Stimulated activated CD8-positive, alpha-beta memory T cell treated with anti-CD3 and anti-CD28 coated beads, Interleukin-15, amount 100 ng/mL, for 4 hours (primary cell): ENCODE measurements at places on chromosomes 6 and 20.

DNA sequence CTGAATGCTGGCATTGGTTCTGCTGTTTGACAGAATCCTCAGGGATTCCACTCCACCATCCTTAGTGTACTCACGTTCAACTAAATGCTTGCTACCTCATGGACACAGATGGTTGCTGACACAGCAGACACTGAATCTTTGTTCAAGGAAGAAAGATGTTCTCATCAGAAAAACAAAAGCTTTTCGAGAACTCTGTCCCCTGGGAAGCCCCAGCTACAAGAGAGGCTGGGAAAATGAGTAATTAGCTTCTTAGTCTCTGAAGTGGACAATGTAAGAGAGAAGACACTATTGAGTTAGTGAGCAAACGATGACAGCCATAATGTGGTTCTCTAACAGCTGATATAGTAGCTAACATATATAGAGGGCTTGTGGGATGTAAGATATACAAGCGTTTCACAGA is 30.9 kb upstream of the ENPP5 start:
- DNase-seq = no peak

GRCh38 chr6:14165091-14165490 is 47.5 kb downstream of the CD83 start:
- no peak for DNase-seq

GRCh38 chr20:44459271-44459670 is 16.4 kb upstream of the TTPAL start:
- DNase-seq = no peak

- DNase-seq = no peak
Observed at GRCh38 chr6:37492991-37493660, 6.6 kb downstream of the CCDC167 start.

DNA sequence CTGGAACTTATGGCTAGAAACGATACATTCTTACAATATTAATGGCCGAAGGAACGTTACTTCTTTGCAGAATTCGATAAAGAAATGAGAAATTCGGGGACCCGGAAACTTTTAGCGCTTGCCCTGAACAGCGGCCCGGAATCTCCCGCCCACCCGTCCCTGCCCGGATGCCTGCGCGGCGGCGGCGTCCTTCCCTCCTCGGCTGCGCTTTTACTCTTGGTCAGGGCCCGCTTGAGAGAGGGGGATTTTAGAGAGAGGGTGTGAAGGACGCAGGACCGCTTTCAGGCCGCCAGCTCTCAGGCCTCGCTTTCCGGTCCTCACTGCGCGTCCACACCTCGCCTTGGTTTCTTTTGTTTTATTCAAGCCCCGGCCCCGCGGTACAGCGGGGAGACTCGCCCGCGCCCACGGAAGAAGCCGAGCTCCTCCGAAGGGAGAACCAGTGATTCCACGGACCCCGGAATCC is 243.7 kb downstream of the ARID1B start:
- DNase-seq = peak; percentile 33

DNA sequence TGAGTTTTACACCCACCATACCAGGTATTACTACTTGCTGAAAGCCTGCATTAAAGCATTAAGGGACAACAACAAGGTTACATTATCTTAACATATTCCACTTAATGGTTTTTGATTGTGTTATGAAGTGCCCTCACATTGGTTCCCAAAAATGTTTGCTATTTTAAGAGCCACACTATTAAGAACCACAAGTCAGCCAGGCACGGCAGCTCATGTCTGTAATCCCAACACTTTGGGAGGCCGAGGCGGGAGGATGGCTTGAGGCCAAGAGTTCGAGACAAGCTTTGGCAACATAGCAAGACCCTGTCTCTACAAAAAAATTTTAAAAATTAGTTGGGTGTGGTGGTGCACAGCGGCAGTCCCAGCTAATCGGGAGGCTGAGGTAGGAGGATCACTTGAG is 28.2 kb downstream of the ATXN1 start:
- DNase-seq = no peak

- DNase-seq = no peak
Observed at GRCh38 chr6:106972500-106972899, 2.0 kb downstream of the CD24 start.

DNA sequence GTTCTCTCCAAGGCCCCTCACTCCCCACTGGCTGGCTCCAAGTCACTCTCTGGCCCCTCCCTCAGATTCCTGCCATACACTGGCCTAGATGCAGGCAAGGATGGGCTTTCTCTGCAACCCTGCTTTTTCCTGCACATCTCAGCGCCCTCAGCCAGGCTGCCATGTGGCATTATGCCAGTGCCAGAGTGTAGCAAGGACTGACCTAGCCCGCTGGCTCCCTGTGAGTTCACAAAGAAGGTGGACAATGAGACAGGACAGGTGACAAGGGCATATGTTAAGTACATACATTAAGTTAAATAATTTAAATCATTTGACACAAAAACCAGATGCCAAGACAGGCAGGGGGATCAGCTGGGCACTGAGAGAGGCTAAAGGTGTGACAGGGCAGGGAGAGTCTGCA is 394.6 kb downstream of the ZFAND3 start:
- DNase-seq = no peak

DNA sequence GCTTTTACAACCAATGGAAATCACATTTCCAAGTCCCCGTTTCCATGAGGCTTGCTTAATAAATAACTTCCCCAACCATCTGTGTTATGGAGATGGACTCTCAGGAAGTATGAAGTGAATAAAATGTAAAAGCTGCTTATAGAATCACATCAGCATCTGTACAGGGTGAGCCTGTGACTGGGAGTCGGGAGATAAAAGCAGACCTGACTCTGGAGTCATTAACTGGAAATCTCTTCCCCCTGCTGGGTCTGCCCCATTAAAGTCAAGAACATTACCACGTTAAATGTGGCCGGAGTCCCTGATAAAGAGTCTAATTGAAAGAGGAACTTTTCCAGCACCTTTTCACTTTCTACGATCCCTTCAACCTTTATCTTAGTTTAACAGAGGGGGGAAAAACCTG is 368.5 kb downstream of the DOK5 start:
- DNase-seq = no peak

- no peak for DNase-seq
Observed at GRCh38 chr6:160477901-160478300, 129.7 kb downstream of the SLC22A3 start.

DNA sequence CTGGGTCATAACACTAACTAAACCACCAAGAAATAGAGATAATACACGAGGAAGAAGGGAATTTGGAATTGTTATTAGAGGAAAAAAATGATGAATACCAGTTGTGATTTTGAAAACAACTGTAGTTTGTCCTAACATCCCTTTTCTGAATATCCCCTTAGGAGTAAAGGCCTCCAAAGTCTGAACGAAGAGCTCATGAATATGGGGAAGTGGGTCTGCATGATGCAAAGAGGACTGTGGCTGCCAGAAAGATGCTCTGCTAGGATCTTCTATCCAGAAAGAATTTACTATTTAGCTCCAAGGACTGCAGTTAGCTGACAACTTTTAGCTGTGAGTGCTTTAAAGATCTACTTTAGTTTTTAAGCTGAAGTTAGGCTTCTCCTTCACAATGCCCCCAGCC is 308.8 kb upstream of the HS3ST5 start:
- DNase-seq = no peak

DNA sequence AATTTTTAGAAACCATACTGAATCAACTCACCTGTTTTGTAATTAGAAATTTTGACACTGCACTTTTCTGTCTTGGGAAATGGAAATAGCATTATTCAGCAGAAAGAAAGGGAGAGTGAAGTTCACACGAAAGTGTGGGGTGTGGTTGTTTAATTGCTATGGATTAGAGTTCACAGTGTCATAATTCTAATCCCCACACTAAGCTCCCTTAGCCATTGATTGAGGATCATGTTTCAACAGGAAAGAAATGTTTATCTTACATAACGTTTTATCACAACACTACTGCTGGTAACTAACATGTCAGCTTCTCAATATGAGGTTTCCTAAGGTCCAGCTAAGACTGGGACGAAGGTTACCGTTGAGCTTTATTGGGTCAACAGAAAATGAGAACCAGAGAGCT is 31.4 kb upstream of the GSTA5 start:
- DNase-seq = no peak

DNA sequence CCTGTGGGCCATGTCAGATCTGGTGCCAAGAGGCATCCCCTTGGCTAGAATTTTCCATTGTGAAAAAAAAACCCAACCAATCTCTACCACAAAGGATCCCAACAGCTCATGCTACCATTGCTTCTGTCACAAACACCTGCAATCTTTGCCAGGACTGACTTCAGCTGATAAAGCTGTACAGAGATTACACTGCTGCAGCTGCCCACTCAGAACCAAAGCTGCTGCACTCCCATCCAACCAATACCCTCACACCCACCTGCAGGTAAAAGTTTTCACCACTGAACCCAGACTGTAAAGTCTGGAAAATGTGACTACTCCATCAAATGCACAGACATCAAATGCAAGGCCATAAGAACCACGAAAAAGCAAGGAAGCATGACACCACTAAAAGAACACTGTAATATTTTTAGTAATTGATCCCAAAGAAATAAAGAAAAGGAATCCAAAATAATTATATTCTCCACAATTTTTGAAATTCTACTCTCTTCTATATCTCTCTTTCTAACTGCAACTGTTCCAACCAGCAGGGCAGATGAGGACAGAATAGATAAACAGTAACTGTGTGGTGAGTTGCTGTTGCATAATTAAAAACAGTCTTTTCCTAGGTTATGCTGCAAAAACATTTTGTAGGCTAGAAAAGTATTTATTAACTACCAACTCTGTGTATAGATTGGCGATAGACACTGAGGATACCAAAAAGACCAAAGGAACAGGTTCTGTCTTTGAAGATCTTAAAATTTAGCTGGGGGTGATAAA is 128.0 kb upstream of the MCHR2 start:
- no peak for DNase-seq

DNA sequence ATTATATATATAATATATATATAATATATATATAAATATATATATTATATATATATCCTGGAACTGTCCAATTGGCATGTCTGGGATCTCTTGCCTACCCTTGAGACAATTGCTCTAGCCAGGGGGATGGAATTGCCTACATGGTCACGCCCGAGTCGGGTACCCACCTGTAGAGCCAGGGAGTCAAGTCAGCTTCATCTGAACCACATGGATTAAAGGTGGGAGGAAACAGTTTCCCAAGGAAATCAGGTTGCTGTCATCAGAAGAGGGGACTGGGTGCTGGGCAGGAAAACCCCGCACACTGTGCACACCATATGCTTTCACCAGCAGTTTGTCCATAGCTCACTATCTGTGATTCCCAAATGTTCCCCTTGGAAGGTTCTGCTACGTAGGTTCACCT is 252.5 kb upstream of the NOX3 start:
- no peak for DNase-seq

DNA sequence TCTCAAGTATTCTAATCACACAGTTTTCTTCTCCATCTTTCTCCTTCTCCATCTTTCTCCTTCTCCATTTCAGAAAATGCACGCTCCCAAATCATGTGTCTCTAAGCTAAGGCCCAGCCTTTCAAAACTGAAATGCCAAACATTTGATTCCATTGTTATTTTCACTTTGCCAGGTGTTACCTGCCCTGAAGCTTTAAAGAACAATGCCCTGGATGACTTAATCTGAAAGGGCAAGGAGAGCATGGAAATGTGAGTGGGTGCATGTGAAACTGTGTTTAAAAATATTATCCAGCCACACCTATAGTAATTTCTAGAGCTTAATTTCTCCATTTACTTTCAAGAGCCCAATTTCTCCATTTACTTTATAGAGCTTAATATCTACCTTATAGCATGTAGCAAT is 42.4 kb upstream of the GCLC start:
- DNase-seq = no peak

GRCh38 chr6:1200409-1201101 is 111.3 kb upstream of the FOXQ1 start:
- no peak for DNase-seq

DNA sequence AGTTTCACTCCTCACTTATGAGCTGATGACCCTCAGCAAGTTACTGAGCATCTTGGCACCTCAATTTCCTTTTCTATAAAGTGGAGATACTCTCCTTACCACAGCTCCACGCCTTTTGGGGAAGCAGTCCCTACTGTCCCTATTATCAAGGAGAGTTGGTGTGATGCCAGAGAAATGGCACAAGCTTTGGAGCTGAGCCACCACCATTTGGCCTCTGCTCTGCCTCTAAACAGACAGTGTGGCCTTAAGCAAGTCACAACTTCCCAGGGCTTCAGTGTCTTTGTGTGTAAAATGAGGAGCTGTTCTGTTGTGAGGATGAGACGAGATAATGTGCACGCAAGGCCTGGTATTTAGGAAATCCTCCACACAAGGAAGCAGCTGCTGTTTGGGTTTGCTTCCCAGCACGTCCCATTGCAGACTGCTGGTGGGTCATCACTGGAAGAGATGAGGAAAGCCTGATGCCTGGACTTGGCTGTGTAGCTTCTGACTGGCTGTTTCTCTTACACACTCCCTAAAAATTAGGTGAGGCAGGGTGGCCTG is 18.5 kb downstream of the NSFL1C start:
- no peak for DNase-seq

DNA sequence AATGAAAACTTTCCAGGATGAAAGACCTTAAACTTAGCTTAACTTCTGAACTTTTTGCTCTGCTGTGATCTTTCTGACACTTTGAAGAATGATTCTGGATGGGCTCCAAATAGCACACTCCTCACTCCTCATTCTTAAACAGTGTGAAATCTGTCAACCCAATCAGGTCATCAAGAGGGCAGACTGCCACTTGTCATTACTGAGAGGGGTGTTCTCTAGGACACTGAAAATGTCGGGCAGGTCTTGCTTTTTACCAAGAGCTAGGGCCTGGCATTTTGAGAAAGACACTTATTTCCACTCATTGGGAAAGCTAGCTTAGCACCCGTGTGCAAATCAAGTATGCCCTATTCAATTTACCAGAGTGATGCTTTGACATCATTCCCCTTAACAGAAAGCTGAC is 122.2 kb downstream of the MTFR2 start:
- no peak for DNase-seq

DNA sequence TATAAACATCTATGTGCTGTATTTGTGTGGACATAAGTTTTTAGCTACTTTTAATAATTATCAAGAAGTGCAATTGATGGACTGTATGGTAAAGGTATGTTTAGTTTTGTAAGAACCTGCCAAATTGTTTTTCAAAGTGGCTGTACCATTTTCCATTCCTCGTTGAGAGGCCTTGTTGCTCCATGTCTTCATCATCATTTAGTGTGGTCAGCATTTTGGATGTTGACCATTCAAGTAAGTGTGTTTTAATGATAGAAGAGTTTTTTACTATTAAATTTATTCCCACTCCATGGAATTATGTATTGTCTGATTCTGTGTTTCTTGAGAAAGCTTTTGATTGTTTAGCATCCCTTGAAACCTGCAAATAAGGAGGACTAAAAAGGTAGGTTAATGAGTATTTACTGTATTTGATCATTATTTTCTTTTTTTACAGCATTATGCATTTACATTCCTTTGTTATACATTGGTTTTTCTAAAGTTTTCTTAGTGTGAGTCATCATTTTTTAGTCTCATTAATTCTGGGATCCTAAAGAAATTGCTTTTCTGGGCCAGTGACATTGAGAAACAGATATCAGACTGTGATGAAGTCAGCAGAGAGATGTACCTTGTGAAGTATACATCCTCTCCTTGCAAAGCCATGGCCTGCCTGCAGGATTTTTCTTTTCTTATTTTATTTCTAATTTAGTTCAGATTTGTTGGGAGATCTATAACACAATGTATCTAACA is 312.8 kb upstream of the PTCHD4 start:
- DNase-seq = no peak
